ENCODE measurements at places on chromosomes 5 and 9.

- DNase-seq: no peak
Measured at GRCh38 chr5:150057511-150057910, 28.8 kb downstream of the CSF1R start.

DNA sequence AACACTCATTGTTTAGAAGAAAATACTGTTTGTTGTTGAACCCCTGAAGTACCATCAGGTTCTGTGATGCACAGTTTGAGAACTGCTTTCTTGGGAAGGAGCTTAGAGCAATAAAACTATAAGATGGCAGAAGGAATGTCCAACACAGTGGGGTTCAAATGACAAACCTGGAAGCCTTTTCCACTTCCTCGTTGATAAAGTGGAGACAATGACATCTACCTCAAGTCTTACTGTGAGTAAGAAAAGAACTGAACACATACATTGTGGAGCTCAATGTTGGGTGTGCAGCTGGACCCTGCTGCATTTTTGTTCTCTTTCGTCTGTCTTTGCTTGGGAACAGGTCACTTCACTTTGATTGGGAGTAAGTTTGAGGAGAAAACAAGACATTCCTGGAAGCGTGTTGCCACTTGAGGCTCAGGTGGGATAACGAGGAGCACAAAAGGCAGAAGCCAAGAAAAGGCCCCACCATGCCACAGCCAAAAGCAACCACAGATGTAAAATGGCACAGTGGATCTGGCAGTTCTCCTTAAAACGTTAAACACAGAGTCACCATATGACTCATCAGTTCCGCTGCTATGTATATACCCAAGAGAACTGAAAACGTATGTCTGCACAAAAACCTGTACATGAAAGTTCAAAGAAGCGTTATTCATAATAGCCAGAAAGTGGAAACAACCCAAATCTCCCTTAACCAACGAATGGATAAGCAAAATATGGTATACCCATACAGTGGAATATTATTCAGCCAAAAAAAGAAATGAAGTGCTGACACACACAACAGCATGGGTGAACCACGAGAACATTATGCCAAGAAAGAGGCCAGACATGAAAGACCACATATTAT is 42.9 kb upstream of the SUB1 start:
- DNase-seq: no peak

DNA sequence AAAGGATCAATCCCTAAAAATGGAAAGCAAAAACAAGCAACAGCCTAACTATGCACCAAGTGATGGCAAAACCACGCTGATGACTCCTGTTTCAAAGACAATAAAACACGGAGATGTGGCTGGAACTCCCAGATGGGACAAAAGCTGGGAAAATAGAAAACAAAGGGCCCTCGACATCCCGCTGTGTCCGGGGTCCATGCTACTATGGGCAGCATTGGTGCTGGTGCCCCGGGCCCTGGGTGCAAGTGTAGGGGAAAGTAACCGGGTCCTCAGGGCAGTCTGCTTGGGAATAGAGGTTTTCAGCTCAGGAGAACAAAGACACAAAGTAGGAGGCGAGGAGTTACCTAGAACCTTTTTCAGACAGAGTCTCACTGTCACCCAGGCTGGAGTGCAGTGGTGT is 46.1 kb downstream of the MRPL36 start:
- DNase-seq: no peak

- no peak for DNase-seq
Measured at GRCh38 chr9:105205787-105206495, 38.5 kb upstream of the SLC44A1 start.

DNA sequence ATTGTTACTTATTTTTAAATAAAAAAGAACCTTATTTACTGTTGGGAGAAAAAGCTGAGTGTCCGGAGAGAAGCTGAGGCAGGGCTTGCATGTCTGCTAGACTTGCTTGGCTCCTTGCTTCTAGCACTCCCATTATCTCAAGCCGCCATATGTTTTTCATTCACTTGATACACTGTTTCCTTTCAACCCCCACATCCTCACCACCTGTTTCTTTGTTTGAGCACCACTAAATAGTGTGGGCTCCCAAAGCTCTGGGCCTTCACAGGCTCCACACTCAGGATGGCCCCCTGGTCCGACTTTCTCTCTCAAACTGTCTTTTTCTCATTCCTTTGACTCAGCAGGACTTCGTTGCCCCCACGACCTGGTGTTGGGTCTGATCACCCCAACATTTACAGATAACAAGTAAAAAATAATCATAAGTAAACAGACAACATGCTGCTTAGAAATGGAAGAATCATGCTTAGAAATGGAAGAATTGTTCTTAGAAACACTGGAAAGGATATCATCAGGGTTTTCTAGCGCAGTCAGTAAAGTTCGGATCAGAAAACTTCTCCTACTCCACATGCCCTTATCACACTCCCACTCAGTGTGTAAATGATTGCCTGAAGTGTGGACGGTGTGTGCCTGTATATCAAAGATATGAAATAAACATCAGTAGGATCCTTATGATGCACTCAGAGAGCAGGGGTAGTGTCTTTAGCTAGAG is 58.5 kb downstream of the APTX start:
- DNase-seq: no peak

- no peak for DNase-seq
Measured at GRCh38 chr9:90844326-90844725, 42.7 kb downstream of the SYK start.

DNA sequence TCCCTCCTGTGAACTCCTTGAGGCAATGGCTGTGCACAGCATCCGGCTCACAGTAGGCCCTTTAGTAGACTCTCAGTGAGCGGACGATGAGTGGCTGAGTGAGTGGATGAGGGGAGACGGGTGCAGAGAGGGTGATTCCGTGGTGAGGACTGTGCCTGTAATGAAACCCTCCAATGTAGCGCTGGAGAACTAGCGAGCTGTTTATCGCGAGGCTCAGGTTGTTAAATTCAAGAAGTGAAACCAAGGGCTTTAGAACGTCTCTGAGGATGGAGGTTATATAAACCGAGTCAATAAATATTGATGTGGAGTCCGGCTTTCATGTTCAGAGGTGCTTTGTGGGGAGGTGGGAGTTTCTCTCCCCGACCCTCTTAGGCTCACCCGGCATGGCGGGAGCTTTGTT is 53.2 kb downstream of the NSG2 start:
- DNase-seq: no peak

GRCh38 chr5:106167766-106168165 is 1503.0 kb downstream of the EFNA5 start:
- no peak for DNase-seq

- DNase-seq: no peak
Measured at GRCh38 chr5:99955006-99955405, 580.2 kb upstream of the FAM174A start.

DNA sequence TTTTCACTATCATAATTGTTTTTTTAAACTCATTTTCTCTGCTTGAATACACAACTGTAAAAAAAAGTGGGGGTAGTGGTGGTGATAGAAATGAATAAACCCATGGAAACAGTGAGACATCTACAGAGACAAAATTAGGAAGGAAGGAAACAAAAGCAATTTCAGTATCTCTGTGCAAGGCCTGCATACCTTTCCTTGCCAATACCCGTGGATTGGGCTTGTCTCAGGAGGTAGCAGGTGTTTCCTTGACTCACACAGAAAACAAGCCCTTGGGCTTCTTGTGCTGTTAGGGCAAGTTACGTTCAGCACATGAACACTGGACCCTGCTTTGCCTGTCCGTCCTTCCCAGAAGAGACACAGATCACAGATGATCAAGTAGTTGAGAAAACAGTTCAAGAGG is 372.2 kb downstream of the ZSWIM6 start:
- no peak for DNase-seq

DNA sequence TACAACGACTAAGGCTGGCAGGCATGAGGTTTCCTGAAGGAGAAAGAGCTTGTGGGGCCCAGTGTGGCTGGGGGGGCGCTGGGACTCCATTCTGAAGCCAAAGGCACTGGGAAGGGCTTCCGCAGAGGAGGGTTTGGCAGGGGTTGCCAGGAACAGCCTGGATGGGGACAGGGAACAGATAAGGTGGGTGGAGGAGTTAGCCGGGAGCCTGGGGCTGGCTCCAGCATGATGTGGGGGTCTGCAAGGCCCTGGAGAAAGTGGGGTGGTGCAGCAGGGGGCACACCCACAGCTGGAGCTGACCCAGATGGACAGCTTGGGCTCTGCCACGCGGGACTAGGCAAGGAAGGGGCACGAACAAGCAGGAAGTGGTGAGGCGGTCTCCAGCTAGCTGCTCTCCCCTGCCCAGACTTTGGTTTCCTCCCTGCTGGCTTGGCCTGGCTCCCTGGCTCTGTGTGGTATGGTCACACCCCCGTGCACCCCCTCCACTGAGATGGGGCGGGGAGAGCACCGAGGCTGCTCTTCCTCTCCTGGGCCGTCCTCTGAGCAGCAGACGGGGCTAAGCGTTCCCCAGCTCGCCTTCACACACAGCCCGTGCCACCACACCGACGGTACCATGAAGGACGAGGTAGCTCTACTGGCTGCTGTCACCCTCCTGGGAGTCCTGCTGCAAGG is at the start of gene LTC4S:
Gene LTC4S (plus strand): TSS at position 519 of the 672 bp plus-strand sequence. CDS start 95 bp downstream, at position 614.
- DNase-seq: no peak

GRCh38 chr9:3809724-3810123 is 283.9 kb upstream of the RFX3 start:
- DNase-seq: no peak

GRCh38 chr5:140312067-140312790 is 9.3 kb upstream of the PFDN1 start:
- DNase-seq: no peak

GRCh38 chr5:148179234-148179824 is 11.0 kb downstream of the SPINK14 start:
- DNase-seq: no peak

- no peak for DNase-seq
Measured at GRCh38 chr5:119410448-119411159, 41.7 kb upstream of the HSD17B4 start.

DNA sequence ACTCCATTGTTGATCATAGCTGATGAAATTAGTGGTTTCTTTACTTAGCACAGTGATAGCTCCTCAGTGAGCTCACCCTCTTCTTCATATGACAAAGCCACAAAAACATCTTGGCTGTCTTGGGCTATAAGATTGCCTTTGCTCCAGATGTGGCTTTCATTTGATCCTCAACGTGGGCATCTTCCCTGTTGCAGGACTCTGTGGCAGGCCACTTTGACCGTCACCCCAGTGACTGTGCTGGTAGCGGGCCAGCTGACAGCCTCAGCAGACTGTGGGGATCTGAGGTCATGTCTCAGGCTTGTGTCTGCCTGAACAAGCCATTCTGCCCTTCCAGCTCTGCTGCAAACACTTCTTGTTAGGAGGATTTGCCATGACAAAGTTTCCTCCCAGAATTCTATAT is 422.2 kb downstream of the NR2F1-AS1 start:
- DNase-seq: no peak

GRCh38 chr5:40687321-40687720 is 7.6 kb downstream of the PTGER4 start:
- no peak for DNase-seq

GRCh38 chr5:157657516-157657915 is 5.3 kb upstream of the SOX30 start:
- DNase-seq: no peak

DNA sequence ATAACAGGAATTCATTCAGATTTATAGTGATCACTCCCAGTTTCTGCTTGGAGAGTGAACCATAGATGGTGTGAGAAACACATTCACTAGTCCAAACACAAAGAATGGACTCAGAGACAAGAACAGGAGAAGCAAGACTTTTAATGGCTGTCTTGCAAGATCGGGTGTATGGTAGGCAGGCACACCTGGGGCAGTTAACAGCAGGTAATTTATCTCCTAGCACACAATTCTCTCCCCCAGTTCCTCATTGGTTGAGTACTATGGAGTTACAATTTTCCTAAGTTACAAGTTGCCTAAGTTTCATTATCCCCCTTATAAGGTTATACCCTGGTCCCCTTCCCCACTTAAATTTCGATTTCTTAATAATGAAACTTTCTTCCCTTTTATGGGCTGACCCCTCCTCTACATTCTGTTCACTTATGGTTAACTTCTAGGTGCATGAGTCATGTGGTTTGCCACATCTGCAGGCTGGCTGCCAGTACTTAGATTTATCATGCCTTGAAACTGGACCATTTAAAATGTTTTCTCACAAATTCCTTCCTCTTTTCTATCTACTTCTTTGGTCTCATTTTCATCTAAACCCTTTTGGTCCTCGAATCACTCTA is 623.3 kb downstream of the HINT1 start:
- DNase-seq: no peak

GRCh38 chr5:154118385-154118784 is 72.1 kb upstream of the GALNT10 start:
- no peak for DNase-seq

DNA sequence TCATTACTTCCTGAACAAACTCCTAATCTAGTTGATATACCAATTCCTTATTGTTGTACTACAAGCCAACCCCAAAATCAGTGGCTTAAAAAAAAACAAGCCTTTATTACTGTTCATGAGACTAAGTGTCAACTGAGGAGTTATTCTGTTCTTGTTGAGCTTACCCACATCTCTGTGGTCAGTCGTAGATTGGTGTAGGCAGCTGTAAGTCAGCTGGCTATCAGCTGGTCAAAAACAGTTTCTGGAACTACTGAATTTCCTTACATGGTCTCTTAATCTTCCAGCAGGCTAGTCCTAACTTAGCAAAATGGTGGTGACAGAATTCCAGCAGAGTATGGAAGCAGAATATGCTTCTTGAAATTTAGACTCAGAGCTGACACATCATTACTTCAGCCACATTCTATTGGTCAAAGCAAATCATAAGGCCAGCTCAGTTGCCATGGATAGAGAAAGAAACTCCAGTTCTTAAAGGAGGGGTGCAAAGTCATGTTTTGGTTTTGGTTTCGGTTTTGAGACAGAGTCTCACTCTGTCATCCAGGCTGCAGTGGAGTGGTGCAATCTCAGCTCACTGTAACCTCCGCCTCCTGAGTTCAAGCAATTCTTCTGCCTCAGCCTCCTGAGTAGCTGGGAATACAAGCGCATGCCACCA is 386.1 kb upstream of the MPDZ start:
- peak; percentile 21 for DNase-seq

DNA sequence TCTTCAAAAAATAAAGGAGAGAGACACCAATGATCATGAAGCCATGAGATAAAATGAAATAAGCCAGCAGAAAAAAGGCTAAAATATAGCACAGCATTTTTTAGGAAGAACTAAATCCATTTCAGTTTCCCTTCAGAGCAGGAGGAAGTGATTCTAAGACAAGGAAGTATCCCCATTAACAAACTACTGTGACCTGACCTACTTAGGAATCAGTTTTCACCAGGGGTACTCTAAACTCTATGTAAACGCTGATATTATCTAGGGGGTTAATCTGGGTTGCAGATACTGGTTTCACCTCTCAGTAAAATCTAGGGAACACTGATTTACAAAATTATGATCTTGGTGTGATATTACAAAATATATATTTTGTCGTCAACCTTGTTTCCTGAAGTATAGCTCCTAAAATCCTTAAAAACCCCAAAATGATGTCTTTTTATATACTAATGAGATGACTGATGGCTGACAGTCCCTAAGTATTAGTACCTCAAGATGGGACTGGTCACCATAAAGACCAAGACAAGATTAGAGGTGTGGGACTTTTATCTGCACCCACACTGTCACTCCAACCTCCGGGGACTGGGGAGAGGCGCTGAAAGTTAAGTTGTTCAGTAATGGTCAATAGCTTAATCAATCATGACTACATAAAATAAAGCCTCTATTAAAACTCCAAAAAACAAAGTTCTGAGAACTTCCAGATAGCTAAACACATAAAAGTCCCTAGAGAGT is 2.9 kb upstream of the FNBP1 start:
- DNase-seq: no peak

GRCh38 chr5:99105216-99105615 is 176.4 kb upstream of the CHD1 start:
- no peak for DNase-seq

- DNase-seq: peak; percentile 30
Measured at GRCh38 chr5:168365581-168366081, 74.2 kb downstream of the WWC1 start.
